ENCODE measurements at places on chromosomes 3 and 15.

DNA sequence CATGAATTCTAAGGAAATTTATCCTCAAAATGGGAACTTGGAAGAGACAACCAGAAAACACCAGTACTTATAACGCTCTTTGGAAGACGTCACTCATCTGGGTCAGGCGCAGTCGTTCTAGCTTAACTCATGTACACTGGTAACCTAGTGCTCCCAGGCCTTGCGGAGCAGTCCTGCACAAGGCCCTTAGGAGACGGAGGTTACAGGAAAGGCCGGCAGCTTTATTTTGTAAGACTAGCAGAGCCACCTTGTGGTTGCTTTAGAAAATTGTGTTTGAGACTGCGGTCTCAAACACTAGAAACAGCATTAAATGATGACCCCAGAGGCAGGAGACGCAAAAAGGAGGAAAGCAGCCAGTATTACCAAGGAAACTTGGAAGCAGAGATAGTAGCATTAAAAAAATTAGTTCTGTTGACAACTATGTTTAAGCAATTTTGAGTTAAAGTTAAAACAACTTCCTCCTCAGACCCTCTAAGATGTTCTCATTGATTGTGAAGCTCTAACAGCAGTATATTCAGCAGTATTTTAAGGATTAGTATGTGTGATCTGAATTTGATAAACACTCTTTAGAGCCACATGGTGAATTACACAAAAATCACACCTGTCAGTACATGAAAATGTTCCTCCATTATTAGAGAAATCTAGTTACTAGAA is 141.9 kb upstream of the C2CD4B start:
- peak; percentile 13 for DNase-seq

GRCh38 chr3:190048932-190049441 is 71.7 kb downstream of the P3H2 start:
- no peak for DNase-seq

DNA sequence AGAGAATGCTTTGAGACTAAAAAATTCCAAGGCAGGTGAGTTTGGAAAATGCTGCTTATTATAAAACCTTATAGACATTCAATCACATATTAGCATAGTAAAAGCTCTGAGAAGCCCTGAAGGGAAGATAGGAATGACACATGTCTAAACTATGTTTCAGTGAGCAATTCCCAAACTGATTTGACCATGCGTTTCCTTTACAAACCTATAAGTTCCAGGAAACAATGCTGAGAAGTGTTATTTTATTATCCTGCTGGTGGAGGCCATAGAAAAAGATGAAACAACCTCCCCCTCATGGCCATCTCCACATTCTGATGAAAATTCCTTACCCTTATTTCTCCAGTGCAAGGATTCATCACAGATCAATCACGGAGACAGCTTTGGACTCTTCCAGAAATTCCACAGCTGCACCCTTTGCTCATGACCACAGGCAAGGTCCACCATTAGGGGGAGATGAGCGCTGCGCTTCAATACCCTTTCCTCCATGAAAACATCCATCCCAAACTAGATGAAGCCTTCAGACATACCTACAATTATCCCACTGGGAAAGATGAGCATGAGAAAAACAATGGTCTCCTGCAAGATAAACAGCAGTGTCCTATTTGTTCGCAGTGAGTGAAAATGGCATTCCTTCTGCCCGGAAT is 372.1 kb downstream of the MAGI1 start:
- no peak for DNase-seq

DNA sequence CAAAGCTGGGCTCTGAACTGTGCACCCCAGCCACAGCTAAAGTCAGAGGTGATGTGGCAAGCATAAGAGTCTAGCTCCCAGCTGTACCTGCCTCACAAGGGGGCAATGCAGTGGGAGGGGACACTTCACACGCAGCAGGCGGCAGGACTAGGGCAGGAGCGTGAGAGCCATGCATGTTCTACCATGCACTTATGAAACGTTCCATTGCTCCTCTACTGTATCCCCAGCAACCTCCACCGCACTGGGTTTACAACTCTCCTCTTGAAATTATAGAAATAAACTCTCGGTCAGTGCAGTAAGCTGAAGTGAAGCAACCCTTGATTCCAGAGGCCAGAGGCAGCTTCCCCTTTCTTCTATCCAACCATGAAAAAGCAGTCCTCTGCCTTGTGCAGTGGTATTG is 298.6 kb upstream of the STT3B start:
- no peak for DNase-seq

GRCh38 chr3:167481164-167481563 is 7.3 kb upstream of the SERPINI2 start:
- DNase-seq, result no peak

DNA sequence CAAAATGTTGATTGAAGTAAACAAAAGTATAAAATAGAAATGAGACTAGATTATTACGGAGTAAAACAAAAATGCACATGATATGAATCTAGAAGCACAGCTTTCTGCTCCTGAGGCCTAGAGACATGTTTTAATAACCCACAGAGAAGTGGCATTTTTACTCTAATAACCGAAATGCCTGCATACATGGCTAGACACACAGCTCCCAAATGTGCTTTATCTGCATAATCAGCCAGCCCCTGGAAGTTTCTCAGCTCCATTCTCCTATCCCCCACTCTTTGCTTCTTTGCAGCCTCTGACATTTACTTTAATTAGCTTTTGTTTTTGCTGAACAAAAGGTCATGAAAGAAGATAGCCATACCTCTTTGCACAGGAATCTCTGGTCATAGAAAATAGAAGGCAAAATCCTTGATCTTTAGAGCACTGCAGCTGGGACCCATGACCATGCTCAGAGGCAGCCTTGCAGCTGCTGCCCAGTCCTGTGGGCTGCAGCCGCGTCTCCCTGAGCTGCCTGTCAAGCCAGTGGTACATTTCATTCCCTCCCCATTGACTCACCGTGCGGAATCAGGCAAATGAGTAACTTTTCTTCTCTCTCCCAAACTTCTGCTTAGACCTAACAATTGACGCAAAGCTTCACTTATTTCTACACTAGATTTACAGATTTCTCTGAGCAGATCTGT is at the start of gene VEPH1:
TSS of gene VEPH1 (minus strand) at position 501 of the 680 bp plus-strand sequence. CDS start 8,067 bp downstream, outside the sequence.
- DNase-seq, result no peak

- no peak for DNase-seq
These were observed 1.3 kb downstream of the COLQ start for GRCh38 chr3:15520185-15520584.

DNA sequence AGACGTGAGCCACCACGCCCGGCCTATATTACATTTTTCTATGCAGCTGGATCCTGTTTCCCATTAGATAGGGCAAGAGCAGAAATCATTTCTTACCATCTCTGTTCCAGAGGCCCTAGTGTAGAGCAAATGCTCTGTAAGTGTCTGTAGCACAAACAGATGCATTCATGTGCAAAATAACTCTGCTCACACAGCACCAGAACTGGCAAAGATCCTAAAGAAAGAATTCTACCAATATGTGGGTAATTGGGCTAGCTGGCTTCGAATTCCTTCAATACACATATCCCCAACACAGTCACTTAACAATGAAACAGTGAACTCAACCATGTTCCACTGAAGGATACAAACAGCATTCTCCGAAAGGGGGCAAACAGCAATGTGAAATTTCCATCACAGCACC is 32.7 kb upstream of the DCUN1D1 start:
- no peak for DNase-seq

GRCh38 chr3:182636646-182637045 is 156.7 kb upstream of the ATP11B start:
- DNase-seq, result no peak

DNA sequence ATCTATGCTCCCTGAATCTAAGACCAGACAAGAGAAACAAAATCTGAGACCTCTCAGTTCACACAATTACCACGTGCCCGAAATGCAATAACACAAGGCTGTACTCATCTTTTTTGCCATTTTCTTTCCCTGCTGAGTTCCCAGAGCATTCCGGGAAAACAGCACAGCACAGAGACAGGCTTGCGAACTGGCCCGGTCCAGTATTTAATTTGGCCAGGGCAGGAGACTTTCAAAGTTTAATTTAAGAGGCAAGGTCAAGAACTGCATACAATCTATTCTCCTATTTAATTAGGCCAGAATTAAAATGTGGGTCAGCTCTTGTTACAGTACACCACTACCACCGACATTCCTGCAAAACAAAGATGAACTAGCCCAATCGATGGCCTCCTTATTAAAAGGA is 87.5 kb upstream of the SNRPA1 start:
- DNase-seq, result no peak

DNA sequence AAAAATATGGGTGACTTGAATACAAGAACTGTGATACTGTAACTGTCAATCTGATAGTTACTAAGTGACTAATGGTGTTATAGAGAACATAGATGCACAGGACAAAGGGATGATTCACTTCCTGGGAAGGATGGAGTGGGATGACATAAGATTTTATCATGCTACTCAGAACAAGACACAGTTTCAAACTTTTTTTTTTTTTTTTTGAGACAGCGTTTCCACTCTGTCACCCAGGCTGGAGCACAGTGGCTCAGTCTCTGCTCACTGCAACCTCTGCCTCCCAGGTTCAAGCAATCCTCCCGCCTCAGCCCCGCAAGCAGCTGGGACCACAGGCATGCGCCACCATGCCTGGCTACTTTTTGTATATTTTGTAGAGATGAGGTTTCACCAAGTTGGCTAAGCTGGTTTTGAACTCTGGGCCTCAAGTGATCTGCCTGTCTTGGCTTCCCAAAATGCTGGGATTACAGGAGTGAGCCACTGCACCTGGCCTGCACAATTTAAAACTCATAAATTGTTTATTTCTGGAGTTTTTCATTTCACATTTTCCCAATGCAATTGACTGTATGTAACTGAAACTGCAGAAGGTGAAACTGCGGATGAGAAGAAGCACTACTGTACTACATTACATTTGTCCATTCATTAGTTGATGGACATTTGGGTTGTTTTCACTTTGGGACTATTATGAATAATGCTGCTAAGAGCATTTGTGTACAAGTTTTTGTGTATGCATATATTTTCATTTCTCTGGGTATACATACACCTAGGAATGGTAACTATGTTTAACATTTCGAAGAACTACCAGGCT is 40.6 kb downstream of the ADIPOQ start:
- DNase-seq, result no peak

DNA sequence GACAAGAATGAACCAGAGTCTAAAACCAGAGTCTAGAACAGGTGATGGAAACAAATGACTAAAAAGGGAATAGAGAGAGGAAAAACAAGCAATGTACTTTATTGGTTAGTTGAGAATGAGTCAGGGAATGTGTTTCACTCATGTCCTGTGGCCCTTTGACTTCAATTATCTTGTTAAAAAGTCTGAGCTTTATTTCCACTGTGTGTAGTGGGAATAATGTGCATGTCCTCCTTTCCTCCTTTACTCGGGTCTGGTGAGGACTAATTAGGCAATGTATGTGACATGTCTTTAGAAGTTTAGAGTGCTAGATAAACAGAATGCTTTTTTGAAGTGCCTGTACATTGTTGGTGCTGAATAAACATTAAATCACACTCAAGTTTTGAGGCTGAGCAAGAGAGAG is 21.3 kb downstream of the LSAMP start:
- DNase-seq, result no peak

DNA sequence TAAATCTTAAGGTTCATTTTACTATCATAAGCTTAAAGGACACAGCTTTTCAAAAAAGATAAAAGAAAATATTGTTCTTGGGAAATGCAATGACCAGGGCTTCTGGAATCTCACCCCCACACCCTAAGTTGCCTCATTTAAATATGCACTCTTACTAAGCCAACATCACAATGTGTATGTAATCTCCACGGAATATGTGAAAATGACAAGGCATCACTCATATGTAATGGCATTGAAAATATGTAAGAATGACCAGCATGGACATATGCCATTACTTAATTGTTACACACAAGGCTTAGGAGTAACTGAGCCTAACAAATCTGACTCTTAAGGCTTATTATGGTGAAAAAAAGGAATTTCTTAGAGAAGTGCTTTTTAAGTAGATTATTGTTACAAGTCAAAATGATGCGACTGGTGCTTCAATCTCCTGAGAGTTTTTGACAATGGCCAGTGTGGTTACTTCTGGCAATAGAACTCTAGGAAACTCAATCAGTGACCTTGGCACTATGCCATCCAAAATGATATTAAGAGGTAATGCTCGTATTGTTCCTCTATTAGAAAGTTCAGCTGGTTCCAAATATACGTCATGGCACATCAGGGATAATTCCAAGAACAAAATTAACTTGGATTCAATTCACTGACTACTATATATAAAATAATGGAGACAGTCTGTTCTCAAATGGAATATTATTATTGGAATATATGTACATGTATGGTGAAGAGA is 290.0 kb upstream of the PLSCR5 start:
- no peak for DNase-seq

DNA sequence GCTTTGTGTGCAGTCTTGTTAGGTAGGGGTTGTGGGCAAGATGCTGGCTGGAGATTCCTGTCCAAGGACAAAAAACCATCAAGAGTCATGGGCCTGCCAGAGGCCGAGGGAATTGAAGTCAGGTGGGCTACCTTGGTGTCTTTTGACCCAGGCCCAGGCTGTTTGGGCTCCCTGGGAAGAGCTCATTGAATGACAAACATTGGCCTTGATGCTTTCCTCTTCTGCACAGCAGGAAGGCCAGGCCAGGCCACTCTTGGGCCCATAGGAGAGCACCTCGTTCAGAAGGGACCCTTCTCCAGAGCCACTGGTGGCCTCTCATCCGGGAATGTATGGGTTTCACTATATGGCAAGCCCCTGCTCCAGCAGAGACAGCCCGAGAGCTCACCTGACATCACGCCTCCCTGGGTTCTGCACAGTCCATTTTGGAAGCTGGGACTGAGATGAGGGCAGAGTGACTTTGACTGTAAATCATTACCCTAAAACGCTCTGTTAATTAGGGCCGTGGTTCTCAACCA is 169.1 kb downstream of the NSMCE3 start:
- no peak for DNase-seq

GRCh38 chr3:50478671-50479260 is 24.7 kb downstream of the CACNA2D2 start:
- DNase-seq, result no peak
